ENCODE measurements at places on chromosomes 5 and 9. TPM values are rescaled to one million over a fixed set of nuclear protein-coding genes. Genes with fewer than 3 reads are reported as not detected.

DNA sequence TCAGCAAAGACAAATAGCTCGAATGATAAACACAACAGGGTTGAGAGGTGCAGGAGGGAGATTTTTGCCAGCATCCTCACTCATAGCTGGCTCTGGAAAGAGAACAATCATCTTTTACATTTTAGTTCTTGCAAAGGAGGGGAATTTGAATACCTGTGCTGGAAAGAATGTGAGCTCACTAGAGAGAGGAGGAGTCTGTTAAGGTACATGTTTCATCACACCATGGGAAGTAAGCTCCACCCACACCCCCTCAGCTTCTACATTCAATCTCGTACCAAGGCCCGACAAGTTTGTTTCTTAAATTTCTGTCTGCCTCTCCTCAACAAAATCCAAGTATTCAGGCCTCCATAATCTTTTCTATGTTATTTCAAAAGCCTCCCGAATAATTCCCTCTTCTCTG is 254.6 kb downstream of the BRINP1 start:
- no peak overlapping the region for H3K27ac ChIP-seq
- DNase-seq: no peak
- H3K4me1 ChIP-seq: no peaks in the 10 kb centered on the region
- no peak overlapping the region for H3K4me3 ChIP-seq
- H3K27me3 ChIP-seq: no peaks in the 10 kb centered on the region

GRCh38 chr9:94188246-94188645 is 70.9 kb upstream of the ZNF169 start:
- no peak overlapping the region for H3K4me3 ChIP-seq
- no peak for DNase-seq
- H3K4me1 ChIP-seq: no peaks in the 10 kb centered on the region
- H3K36me3 ChIP-seq: peaks cover 50% of the 10 kb centered on the region
- H3K27me3 ChIP-seq: no peaks in the 10 kb centered on the region

- no peaks in the 10 kb centered on the region for H3K27me3 ChIP-seq
- peaks cover 16% of the 10 kb centered on the region for H3K4me1 ChIP-seq
- H3K27ac ChIP-seq: no peak overlapping the region
- H3K36me3 ChIP-seq: peaks cover 6% of the 10 kb centered on the region
- no peak for DNase-seq
Measured at GRCh38 chr5:143054480-143054941, 284.3 kb downstream of the ARHGAP26 start.

DNA sequence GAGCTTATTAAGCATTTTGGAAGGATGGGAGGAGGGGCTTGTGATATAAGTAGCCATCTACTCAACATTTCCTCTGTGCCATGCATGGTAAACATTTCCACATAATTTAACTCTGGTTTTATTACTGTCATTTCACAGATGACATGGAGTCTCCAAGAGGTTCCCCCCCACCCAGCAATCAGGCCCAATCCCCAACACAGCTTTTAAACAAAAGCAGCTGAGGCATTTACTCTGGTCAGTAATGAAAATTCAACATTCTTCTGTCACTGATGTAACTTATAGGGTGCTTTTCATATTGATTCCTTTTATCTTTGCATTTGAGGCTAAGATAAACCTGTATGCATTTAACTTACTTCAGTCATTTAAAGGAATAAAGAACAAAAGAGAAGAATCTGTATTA is 128.1 kb downstream of the COL23A1 start:
- no peak overlapping the region for H3K4me3 ChIP-seq
- H3K4me1 ChIP-seq: peaks cover 11% of the 10 kb centered on the region
- no peaks in the 10 kb centered on the region for H3K36me3 ChIP-seq
- DNase-seq: no peak
- H3K27ac ChIP-seq: no peak overlapping the region

Gene OGN
- not detected for total RNA-seq

DNA sequence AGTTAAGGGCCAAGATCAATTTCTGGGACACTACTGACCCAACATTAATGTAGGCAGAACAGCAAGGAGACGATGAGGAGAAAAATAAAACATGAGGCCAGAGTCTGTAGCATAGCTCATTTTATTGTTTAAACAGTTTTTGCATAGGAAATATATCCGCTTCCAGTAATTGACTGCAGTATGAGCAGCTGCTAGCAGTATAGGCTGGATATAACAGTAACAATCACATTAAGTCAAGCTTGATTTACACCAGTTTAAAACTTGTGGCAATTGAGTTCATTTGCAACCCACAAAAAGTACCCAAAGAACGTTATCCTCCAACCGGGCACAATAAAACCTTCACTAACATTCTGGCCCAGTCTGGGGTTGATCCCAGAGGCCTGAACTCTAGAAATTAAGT is 232.2 kb downstream of the NFIB start:
- no peak overlapping the region for H3K27ac ChIP-seq
- no peak overlapping the region for H3K4me3 ChIP-seq
- H3K36me3 ChIP-seq: no peaks in the 10 kb centered on the region
- peaks cover 5% of the 10 kb centered on the region for H3K27me3 ChIP-seq

Gene OMD
- total RNA-seq: not detected

Gene PCDH12
- total RNA-seq: not detected

GRCh38 chr5:39399135-39400036 is 25.4 kb downstream of the DAB2 start:
- H3K27me3 ChIP-seq: no peaks in the 10 kb centered on the region
- H3K4me1 ChIP-seq: peaks cover 36% of the 10 kb centered on the region
- peaks cover 2% of the 10 kb centered on the region for H3K36me3 ChIP-seq
- DNase-seq: no peak
- H3K27ac ChIP-seq: peak overlapping the region; percentile 8
- H3K4me3 ChIP-seq: no peak overlapping the region

DNA sequence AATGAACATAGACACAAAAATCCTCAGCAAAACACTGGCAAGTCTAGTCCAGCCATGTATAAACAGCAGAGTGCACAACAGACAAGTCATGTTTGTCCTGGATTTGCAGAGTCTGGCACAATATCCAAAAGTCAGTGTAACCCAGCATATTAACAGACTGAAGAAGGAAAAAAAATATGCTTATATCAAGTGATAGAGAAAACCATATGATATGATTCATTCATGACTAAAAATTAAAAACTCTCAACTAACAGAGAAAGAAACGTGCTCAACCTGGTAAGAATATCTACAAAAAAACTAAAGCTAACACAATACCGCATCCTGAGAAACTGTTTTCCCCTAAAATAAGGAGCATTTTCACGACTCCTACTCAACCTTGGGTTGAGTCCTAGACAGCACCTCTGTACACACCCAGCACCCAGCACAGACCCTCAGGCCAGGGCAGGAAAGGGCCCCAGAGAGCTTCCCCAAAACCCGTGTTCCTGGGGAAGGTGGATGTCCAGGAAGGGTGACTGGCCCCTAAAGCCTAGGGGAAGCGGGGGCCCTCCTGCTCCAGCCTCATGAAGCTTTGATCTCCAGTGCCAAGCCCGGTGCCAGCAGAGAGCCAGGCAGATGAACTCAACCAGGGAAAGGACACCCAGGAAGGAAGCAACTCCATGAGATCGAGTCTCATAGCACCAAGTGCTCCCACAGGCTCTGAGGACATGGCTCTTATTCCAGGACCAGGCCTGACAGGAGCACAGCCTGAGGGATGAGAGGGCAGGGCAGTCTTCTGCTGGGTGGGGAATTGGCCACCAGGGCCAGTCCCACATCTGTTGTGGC is 38.9 kb downstream of the ADAMTS2 start:
- no peak for DNase-seq
- peaks cover 6% of the 10 kb centered on the region for H3K27me3 ChIP-seq
- H3K36me3 ChIP-seq: no peaks in the 10 kb centered on the region
- H3K27ac ChIP-seq: no peak overlapping the region
- no peak overlapping the region for H3K4me3 ChIP-seq

DNA sequence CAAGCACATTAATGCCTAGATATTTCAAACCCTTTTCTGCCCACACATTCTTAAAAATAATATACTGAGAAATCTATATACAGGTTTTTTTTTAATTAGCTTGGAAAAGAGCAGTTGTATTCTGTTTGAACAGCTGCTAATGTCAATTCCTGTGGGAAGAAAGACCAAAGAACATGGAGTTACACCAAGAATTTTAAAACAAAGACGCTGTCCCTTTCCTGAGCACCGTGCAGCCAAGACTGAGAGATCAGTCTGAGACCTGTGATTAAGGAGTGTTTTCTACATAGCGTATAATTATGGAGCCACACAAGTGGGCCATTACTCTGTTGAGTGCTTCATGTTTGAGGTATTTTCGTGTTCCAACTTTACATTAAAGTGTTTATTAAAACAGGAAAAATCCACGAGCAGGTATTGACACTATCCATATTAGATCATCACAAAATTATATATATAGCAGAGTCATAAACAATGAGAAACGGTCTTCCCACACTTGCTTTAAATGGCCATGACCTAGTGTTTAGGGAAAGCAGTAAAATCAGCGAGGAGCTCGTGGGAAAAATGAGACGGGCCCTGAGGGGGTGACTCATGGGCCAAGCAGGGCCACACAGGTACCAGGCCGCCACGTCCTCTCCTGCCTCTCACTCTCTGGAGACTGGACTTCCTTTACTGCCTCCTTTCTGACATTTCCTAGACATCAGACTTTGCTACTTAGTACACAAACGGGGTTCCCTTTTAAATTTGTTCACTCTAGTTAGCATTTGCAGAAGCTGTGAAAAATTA is 153.1 kb upstream of the OTULINL start:
- peaks cover 39% of the 10 kb centered on the region for H3K4me1 ChIP-seq
- peaks cover 17% of the 10 kb centered on the region for H3K36me3 ChIP-seq
- H3K27ac ChIP-seq: no peak overlapping the region
- DNase-seq: no peak
- no peak overlapping the region for H3K4me3 ChIP-seq
- H3K27me3 ChIP-seq: no peaks in the 10 kb centered on the region

GRCh38 chr5:90590-91547 is 1.1 kb upstream of the PLEKHG4B start:
- H3K4me3 ChIP-seq: peak overlapping the region; percentile 73
- H3K4me1 ChIP-seq: peaks cover 16% of the 10 kb centered on the region
- H3K27me3 ChIP-seq: peaks cover 33% of the 10 kb centered on the region
- H3K36me3 ChIP-seq: peaks cover 3% of the 10 kb centered on the region
- DNase-seq: no peak

DNA sequence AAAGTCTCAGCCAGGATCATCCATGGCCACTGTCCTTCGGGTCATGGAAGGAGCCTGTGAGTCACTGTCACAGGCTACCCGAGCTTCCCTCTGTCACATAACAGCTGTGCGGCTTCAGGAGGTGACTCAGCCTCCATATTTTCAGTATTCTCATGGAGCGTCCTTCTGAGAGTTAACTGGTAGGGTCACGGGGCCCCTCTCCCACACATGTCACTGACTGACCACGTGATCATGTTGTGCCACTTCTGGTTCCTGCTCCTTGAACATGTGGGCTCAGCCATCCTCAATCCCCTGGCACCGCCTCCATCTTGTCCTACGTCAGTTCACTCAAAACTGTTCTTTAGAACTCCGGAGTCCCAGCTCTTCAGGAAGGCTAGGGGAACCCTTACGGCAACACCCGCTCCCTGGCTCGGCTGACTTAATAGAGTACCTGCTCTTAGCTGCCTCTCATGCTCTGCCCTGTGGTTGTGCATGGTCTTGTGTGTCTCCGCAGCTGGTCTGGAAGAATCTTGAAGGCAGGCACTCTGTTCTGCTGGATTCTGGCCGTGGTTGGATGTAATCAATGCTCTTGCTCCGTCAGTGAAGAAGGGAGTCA is 182.8 kb downstream of the ICE1 start:
- no peak for DNase-seq
- peaks cover 7% of the 10 kb centered on the region for H3K27me3 ChIP-seq
- no peaks in the 10 kb centered on the region for H3K36me3 ChIP-seq
- H3K4me1 ChIP-seq: no peaks in the 10 kb centered on the region
- no peak overlapping the region for H3K4me3 ChIP-seq
- H3K27ac ChIP-seq: no peak overlapping the region

DNA sequence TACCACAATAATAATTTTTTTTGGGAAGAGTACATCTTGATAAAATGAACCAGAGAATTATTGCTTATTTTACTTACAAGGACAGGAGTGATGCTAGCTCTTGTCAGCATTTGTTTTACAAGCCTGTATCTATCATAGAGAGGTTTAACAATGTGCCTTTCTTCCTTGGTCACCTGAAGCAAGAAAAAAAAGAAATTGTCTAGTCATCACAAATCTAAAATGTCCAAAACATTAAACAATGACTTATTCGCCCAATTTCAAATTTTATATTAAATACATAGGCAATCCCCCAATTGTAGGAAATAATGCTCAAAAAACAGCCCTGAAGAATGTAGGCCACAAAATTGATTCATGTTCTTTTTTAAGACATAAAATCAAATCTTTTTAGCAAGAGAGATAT is 56.6 kb downstream of the PKD2L2 start:
- no peaks in the 10 kb centered on the region for H3K27me3 ChIP-seq
- no peak overlapping the region for H3K4me3 ChIP-seq
- DNase-seq: no peak
- H3K4me1 ChIP-seq: no peaks in the 10 kb centered on the region

Gene NIPAL4
- total RNA-seq: not detected

DNA sequence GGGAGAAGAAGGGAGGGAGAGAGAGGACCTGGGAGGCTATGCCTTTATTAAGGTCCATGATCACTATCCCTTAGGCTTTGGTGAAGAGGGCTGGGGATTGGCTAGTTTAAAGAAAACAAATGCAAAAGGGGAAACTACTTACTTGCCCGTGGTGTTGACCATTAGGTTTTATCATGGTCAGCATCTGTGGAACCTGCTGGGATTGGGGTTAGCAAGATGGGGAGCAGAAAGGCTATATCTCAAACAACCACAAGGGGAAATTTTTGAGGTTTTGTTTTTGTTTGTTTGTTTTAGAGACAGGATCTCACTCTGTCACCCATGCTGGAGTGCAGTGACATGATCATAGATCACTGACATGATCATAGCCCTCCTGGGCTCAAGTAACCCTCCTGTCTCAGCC is 9.0 kb upstream of the RAD23B start:
- H3K36me3 ChIP-seq: no peaks in the 10 kb centered on the region
- H3K4me3 ChIP-seq: no peak overlapping the region
- peaks cover 11% of the 10 kb centered on the region for H3K4me1 ChIP-seq
- no peaks in the 10 kb centered on the region for H3K27me3 ChIP-seq
- H3K27ac ChIP-seq: no peak overlapping the region

DNA sequence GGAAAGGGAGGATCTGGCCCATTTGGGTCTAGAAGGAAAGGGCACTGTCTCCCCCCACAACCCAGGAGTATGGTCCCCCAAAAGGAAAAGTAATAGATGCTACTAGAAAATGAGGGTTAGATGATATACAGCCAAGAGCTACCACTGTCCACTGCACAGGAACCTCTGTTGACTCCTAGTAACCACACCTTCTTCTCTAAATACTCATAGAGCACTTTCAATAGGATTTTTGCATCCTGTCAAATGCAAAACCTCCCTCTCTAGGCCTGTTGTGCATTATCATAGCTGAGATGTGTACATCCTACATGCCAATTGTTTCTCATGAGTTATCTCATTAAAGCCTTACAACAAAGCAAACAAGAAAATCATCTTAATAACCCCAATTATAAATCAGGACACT is 66.8 kb downstream of the THBS4 start:
- no peak overlapping the region for H3K27ac ChIP-seq
- H3K4me3 ChIP-seq: no peak overlapping the region
- H3K27me3 ChIP-seq: no peaks in the 10 kb centered on the region
- H3K4me1 ChIP-seq: peaks cover 41% of the 10 kb centered on the region
- no peak for DNase-seq
